Calu3 (cell line): ENCODE measurements at places on chromosomes 1 and 21. TPM values are rescaled to one million over a fixed set of nuclear protein-coding genes. Genes with fewer than 3 reads are reported as not detected.
A peak's percentile ranks its signal among the peaks of the same experiment; 100 is the strongest.

DNA sequence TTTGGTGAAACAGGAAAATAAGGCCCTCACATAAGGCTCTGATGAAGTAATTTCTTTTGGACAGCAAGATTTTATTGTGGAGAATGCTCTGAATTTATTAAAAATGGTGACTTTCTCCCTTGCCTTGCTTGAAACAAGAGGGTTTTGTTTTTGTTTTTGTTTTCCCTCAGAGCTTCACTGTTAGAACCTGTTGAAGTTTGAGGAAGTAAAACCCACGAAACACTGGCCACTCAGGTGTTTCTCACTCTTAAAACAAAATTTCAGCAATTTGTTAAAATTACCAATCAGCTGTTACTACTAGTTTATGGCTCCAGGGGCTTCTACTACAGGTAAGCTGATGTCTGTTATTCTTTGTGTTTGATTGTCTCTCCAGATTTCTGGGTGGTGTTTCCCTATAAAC, 112.6 kb upstream of the B3GALT2 start:
- H3K27me3 ChIP-seq, result no peaks in the 10 kb centered on the region
- no peaks in the 10 kb centered on the region for H3K36me3 ChIP-seq
- H3K4me3 ChIP-seq, result no peak overlapping the region
- no peaks in the 10 kb centered on the region for H3K4me1 ChIP-seq

GRCh38 chr1:110086961-110087360, 16.5 kb upstream of the ALX3 start:
- DNase-seq, result no peak
- no peaks in the 10 kb centered on the region for H3K4me1 ChIP-seq
- peaks cover 93% of the 10 kb centered on the region for H3K27me3 ChIP-seq
- H3K27ac ChIP-seq, result no peak overlapping the region
- no peak overlapping the region for H3K4me3 ChIP-seq

DNA sequence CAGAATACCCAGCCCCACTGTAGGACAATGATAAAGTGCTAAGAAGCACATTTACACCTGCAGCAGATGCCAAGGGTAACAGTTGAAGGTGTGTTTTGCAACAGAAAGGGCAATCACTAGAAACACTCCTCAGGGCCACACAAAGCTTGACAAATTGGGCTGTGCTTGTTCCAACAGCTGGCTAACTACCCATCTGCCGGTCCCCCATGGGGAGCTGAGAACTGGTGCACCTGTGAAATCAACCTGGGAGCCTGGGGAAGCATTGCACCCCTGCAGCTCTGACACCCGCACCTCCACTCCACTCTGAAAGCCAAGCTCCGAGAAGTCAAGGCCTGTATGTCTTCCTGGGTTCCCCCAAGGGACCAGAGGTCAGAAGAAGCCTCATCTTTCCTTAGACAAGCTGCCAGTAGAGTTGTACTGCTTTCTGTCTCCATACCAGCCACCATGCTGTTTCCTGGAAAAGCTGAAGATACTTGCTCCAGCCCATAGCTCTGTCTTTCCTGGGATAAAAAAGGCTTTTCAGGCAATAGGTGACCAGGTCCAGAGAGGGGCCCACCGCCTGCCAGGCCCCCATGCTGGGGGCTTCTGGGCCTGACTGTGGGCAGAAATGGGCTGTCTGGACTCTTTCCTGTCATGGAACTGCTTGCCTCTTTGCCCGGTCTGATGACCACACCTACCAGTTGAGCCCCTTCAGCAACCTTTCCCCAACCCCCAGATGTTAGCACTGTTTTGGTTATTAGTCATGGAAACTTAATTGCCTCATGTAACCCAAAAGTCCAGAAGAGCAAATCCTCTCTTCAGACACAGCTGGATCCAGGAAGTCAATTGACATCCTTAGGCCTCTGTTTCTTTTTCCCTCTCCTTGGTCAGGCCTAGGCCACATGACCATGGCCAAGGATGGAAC, 93.6 kb downstream of the KIF14 start:
- no peak overlapping the region for H3K27ac ChIP-seq
- no peaks in the 10 kb centered on the region for H3K36me3 ChIP-seq
- H3K4me1 ChIP-seq, result peaks cover 18% of the 10 kb centered on the region

GRCh38 chr1:15381805-15382204, 27.9 kb upstream of the EFHD2 start:
- no peak overlapping the region for H3K27ac ChIP-seq
- no peak for DNase-seq
- H3K4me1 ChIP-seq, result no peaks in the 10 kb centered on the region
- H3K4me3 ChIP-seq, result no peak overlapping the region
- no peaks in the 10 kb centered on the region for H3K36me3 ChIP-seq

GRCh38 chr1:71950579-71950978, 331.8 kb downstream of the NEGR1 start:
- no peaks in the 10 kb centered on the region for H3K27me3 ChIP-seq
- H3K4me1 ChIP-seq, result peaks cover 5% of the 10 kb centered on the region
- DNase-seq, result no peak
- no peak overlapping the region for H3K4me3 ChIP-seq
- H3K27ac ChIP-seq, result no peak overlapping the region

DNA sequence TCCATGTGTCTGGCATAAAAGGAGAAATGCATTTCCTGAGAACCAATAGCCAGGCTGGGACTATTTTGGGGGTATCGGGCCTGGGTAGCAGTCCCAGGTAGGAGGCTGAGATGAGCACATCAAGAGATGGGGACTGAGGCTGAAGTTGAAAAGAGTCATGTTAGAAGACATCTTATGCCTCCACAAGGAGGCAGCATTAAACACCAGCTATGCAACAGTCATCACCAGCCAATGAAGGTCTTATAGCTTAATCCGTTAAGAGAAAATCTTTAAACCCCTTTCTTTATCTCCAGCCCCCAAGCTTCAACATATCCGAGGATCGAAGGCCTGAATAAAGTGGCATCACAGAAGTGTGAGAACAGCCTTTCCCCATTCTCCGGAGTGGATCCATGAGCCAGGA, 640.7 kb upstream of the PTBP2 start:
- no peaks in the 10 kb centered on the region for H3K4me1 ChIP-seq
- H3K4me3 ChIP-seq, result no peak overlapping the region
- no peak for DNase-seq
- H3K36me3 ChIP-seq, result no peaks in the 10 kb centered on the region
- H3K27ac ChIP-seq, result no peak overlapping the region

GRCh38 chr1:227299241-227299627, 19.1 kb downstream of the CDC42BPA start:
- peaks cover 30% of the 10 kb centered on the region for H3K4me1 ChIP-seq
- H3K27me3 ChIP-seq, result no peaks in the 10 kb centered on the region
- H3K27ac ChIP-seq, result peak overlapping the region; percentile 42
- H3K36me3 ChIP-seq, result no peaks in the 10 kb centered on the region

DNA sequence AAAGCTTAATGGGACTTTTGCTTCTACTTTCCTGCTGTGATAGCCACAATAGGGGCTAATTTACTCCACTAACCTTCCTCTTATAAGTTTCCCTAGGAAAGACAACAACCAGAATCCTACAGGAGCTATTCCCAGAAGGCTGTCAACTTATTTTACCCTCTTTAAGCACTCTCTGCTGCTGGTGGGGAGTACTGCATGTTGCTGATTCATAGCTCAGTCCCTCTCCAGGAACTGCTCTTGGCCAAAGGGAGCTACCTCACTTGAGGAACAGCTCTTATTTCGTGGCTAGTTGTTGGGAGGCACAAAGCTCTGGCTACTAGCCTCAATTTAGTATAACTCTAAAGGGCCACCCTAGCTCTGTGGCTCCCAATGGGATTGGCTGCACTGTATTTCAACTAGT, 37.2 kb downstream of the ADSS2 start:
- H3K27ac ChIP-seq, result no peak overlapping the region
- H3K36me3 ChIP-seq, result peaks cover 69% of the 10 kb centered on the region
- no peak overlapping the region for H3K4me3 ChIP-seq
- DNase-seq, result no peak
- H3K27me3 ChIP-seq, result no peaks in the 10 kb centered on the region
- peaks cover 9% of the 10 kb centered on the region for H3K4me1 ChIP-seq

DNA sequence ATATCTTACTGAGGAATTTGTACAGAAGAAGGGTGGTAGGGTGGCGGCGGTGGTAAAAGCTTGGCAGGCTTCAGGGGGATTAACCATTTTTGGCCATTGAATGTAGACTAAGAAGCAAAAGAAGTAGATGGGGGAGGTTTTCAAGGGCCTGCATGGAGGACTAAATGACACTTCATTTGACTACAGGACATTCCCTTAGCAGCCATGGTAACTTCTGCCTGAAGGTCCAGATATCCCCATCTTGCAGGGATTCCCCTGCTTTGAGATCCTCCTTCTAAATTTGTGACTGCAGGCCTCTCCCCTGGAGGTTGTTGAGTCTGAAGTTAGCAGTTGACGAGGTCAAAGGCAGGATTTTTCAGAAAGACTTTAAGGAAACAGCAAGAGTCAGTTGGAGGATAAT, 4.8 kb downstream of the VASH2 start:
- H3K27ac ChIP-seq, result no peak overlapping the region
- no peak overlapping the region for H3K4me3 ChIP-seq
- peaks cover 9% of the 10 kb centered on the region for H3K36me3 ChIP-seq
- peaks cover 6% of the 10 kb centered on the region for H3K4me1 ChIP-seq
- H3K27me3 ChIP-seq, result peaks cover 40% of the 10 kb centered on the region

GRCh38 chr1:101394041-101394440, 157.2 kb downstream of the S1PR1 start:
- no peak overlapping the region for H3K4me3 ChIP-seq
- H3K27me3 ChIP-seq, result peaks cover 11% of the 10 kb centered on the region
- DNase-seq, result no peak
- H3K36me3 ChIP-seq, result no peaks in the 10 kb centered on the region
- H3K4me1 ChIP-seq, result no peaks in the 10 kb centered on the region
- H3K27ac ChIP-seq, result no peak overlapping the region

AIRE gene
- not detected in 2 replicates for total RNA-seq

RPRD2 gene
- total RNA-seq, result 36.6 and 37.8 TPM in 2 replicates

RGS13 gene
- not detected in 2 replicates for total RNA-seq

PRAMEF11 gene
- not detected in 2 replicates for total RNA-seq
